Brain (organoid and tissue), 16 donors: ENCODE measurements at places on chromosomes 11 and 22.
A peak's percentile ranks its signal among the peaks of the same experiment; 100 is the strongest.

- DNase-seq = no peak
Observed at GRCh38 chr11:76153571-76153923, 52.8 kb downstream of the WNT11 start.

DNA sequence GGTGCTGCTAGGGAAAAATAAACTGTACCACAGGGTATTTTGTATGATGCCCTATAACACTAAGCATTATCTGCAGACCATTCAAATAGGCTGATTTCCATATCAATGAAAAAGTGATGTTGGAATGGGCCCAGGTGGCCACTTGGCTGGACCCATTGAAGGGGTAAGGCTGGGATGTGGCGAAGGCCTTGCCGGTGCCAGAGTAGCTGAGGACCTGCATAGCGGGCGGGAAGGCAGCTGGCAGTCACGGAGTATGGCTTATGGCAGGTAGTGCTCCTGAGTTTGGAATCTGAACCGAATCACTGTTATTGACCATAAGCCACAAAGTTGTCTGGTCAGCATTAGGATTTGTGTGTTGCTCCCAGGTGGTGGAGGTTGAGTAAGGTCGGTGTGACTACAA lies 131.0 kb downstream of the MICAL2 start:
- DNase-seq = no peak

DNA sequence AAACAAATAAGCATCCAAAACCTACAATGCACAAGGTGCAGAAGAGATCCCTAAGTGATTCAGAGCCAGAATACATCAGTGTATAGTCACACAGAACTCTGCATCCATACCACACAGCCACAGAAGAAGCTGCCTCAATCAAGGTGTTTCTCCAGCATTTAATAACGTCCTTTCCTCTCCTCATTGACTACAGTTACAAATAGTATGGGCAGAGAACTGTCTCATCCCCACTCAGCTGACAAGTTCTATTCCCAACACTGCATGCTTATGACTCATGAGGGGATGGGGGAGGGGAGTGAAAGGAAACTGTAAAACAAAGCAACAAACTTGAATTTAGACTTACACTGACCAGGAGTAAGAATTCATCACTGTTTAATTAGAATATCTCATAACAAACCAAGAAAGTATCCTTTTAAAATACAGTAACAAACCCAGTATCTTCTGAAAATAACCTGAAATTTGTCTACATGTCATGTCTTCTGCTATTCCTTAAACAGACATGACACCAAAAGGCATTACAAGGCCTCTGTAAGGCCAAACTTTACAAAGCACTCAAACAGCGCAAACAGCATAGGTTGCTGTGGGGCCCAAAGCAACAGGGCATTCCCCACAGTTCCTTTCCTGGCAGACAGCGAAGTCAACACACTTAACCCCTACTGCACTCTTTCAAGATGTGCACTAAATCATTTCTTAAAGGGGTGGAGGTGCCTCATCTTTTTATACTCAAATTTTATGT lies 29.3 kb downstream of the CELF1 start:
- no peak for DNase-seq

DNA sequence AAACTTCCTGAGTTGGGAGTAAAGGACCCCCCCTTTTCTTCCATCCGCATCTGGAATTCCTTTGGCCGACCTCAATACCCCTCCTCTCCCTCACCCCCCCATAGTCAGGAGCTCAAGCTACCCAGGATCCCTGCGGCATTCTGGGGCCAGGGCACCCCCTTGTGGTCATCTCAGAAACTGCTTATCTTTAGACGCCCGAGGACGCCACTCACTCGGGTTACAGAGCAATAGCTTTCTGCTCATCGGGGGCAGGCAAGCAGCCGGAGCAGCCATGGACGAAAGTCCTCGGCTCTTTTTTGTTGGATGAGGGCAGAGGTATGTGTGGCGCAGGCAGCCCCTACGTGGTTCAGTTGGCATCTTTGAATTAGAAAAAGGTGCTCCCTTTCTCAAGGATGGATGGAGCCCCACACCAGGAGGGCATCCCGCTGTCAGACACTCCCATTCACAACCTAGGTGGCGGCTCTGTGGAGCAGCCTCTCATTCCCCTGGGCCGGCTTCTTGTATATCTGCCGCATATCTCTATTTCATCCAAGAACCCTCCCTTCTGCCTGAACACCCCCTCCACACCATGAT lies 2.3 kb downstream of the C1QTNF5 start:
- peak; percentile 61 for DNase-seq

DNA sequence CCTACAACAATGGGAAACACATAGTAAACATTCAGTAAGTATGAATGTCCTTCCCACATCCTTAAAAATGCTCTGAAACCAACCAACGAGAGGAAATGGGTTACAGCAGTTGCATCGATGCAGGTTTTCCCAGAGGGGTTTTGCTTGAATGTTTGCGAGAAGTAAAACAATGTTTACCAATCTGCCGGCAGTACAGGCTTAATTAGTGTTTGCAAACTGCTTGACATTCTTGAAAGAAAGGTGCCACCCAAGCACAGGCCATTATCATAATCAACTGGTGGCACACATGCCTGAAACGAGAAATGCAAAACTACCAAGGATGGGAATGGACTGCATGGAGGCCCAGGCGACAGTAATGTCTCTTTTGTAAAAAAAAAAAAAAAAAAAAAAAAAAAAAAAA lies 27.1 kb upstream of the OPCML start:
- DNase-seq = no peak

GRCh38 chr22:47665151-47665550 lies 902.7 kb downstream of the TBC1D22A start:
- DNase-seq = no peak

DNA sequence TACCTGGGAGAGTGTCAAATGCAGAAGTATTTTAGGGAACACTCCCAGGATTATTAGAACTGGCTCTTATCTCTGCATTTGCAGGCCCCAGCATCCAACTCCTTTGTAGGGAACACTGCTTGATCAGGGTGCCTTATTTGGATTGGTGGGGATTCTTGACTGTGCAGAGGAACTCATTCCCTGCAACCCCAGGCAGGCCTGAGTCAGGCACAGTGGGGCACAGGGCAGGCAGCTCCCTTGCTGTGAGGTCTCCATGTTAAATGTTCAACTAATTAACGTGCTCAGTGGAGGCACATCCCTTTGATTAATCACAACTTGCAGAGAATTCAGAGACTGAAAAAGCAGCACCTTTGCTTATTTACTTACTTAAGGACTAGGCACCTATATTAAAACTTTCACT lies 102.3 kb upstream of the TENM4 start:
- DNase-seq = no peak

DNA sequence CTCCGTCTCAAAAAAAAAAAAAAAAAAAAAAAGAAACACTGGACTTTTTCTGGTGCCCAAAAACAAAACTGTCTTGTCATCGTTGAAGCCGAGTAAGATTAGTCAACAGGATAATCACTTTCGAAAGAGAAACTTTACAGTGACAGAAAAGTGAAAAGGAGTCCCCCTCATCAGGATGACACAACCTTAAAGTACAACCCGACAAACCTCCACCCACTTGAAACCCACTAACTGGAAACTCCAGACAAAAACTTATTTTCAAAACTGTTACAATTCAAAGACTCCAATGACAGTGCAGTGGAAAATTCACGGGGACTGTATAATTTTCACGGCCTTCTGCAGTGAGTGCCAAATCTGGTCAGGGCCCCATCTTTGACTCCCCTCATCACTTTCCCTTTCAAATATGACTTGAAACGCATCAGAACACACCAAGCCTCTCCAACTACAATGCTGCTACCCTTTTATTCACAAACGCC lies 1.3 kb downstream of the DENND5A start:
- DNase-seq = no peak

DNA sequence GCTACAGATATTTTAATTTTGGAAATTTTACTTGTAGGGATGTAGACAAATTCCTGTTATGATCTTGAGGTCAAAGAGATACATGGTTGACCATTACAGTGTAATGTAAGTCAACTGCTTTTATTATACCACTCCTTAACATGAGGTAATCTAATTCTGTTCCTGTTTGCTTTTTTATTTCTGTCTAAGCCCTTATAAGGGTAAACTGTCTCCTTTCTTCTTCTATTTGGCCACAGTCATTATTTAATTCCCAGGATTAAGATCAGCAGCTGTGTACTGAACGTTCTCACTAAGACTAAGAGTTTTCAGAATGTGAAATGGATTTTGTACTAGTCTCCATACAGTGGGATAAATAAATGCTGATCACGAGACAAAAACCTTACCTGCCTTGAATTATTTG lies 32.8 kb downstream of the C2CD3 start:
- no peak for DNase-seq

- DNase-seq = peak; percentile 44
Observed at GRCh38 chr11:13205486-13205885, 72.1 kb upstream of the BMAL1 start.

- no peak for DNase-seq
Observed at GRCh38 chr11:124633355-124633754, 10.7 kb downstream of the TBRG1 start.

DNA sequence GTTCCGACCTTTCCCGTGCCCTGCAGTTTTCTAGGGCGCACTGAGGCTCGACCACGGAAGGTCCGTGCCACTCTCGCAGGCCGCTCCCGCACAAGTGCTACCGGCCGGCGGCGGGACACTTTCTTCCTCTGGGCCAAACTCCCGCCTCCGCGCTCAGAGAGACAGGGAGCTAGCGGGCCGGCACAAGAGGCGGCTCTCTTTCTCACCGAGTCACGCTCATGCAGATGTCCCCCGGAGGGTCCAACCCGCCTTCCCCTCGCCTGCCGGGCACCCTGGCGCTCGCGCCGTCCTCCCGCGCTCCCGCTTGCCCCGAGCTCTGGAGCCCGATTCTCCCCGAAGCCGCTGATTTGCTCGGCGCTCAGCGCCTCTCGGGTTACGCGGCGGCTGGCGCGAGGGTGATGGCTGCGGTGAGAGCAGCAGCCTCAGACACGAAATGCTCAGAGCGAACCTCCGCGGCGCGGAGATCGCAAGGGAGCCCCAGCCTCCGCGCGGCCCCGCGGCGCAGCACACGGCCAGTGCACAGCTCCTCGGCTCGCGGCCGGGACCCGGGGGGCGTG lies 1.0 kb downstream of the LMO1 start:
- DNase-seq = peak; percentile 76

DNA sequence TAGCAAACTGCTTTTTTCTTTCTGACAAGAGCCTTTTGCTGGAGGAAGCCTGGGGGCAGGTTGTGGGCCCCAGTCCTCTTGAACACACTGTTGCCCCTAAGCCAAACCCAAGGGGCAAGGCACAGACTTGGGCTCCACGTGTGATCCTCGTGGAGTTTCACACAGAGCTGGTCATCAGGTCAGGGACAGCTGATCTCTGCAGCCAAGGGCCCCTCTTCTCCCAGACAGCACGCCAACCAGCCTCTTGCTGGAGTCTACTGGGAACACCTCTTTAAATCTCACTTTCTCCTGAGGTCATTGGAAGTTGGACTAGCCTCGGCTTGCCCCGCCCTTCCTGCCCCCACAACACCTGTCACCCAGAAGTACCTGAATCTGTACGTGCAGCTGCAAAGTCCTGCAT lies 39.8 kb downstream of the C11orf58 start:
- DNase-seq = no peak

GRCh38 chr22:21982338-21982965 lies at the start of gene TOP3B:
TOP3B (minus strand) TSS chr22:21982787; CDS start chr22:21975709, 7,078 bp downstream.
- DNase-seq = peak; percentile 92

DNA sequence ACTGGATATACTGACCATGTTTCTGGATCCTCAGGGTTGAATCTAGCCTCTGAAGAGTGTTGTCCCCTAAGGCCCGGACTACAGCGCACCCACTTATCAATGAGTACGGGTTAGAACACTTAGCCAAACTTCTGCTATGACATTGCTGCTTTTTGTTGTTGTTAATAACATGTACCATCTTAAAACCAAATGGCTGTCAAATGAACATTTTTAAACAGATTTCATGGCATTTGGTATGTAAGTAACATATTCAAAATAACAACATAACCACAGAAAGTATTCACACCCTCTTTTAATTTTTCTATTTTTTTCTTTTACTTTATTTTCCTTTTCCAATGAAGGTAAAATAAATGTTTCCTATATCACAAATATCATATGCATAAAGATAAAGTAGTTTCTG lies 1292.5 kb upstream of the TENM4 start:
- DNase-seq = no peak

DNA sequence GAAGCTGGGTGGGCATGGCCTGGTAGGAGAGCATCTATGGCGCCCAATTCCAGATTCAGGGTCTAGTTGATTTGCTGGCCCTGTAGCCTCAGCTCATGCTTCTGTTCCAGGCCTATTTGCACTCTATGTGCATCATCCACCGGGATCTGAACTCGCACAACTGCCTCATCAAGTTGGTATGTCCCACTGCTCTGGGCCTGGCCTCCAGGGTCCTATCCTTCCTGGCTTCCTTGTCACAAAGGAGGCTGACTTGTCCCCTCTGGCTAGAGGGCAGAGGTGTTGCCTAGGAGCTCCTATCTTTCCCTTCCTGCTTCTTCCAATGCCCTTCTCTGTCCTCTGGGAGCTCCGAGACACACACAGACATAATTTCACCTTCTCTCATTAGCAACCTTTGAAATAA lies 21.3 kb downstream of the PIK3IP1 start:
- no peak for DNase-seq

DNA sequence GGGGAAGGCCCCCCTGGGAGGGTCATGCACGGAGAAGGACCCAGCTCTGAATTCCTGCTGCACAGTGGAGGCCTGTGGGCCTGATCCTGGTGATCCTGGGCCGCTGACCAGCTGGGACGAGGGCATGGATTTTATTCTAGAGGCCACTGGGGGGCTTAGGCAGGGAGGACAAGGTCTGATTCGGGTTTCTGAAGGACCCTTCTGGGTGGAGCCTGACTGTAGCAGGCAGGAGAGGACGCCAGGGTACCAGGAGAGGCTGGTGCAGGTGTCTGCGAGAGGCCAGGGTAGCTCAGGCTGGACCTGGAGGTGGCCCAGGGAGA lies 31.3 kb downstream of the MPPED1 start:
- no peak for DNase-seq

GRCh38 chr11:88012456-88012855 lies 162.8 kb downstream of the RAB38 start:
- DNase-seq = no peak

GRCh38 chr11:60158636-60159035 lies 24.2 kb downstream of the MS4A6A start:
- no peak for DNase-seq

DNA sequence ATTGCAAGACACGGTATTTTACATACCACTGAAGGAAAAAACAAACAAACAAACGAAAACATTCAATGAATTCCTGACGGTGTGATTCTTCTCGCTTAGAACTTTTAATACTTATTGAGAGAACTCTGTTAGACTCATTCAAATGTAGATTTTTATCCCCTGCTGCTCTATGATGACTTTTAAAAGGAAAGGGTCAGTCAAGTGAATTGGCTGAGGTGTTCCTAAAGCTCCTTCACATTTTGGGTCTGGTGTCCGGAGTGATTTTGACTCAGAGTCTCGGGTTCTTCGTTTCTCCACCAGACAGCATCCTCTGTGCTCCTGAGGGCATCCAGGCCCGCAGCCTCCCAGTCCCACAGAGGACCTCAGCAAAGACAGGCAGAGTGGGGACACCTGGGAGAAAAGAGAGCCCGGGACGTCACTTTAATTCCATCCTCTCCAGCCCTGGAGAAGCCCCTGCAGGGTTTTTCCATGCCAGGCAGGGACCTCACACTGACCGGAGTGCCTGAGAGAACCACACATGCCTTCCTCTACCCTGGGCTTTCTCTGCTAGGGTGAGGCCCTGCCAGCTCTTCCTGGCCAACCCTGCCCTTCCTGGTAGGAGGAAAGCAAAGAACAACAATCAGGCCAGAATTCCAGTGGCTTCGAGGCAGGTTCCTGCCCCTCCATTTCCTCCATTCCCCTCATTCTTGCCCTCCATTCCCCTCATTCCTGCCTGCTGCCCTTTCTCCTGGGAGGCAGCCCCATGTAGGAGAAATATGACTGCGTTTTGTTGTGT lies 1.4 kb upstream of the CSF2RB start:
- DNase-seq = no peak
